ENCODE measurements at places on chromosomes 2 and 18.

DNA sequence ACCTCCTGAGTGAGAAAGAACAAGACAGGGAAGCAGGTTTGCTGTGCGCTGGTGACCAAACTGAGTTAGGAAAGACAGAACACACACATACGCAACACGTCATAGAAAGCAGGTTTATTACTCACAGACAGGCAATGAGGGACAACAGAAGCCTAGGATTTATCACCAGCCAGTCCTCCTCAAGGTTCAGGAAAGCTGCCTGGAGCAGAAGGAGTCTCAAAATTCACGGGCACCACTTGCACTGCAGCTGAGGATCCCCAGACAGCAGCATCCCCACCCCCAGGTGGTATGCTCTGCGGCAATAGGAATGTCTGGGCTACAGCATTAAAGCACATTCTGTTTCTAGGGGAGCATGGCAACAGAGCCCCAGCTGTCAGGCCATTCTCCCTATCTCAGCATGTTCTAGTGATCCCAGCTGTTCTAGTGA, 284.4 kb upstream of the RGPD4 start:
- no peak for DNase-seq

DNA sequence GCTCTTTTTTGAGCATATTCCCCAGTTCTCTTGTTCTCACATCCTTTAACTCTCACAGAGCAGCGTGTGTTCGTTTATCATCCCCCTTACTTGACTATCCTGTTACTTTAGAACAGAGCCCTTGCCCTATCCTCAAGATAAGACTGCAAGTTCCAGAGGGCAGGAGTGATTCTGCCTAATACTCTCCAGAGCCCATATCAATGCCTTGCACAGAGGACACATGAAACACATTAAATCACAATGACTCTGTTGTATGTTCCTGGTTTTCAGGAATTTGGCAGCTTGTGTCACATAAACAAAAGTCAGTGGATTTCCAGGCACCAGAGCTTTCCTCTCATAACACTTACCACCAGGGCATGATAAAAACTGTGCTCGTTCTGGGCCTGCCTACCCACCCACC, 156.7 kb downstream of the RNF144A start:
- no peak for DNase-seq

DNA sequence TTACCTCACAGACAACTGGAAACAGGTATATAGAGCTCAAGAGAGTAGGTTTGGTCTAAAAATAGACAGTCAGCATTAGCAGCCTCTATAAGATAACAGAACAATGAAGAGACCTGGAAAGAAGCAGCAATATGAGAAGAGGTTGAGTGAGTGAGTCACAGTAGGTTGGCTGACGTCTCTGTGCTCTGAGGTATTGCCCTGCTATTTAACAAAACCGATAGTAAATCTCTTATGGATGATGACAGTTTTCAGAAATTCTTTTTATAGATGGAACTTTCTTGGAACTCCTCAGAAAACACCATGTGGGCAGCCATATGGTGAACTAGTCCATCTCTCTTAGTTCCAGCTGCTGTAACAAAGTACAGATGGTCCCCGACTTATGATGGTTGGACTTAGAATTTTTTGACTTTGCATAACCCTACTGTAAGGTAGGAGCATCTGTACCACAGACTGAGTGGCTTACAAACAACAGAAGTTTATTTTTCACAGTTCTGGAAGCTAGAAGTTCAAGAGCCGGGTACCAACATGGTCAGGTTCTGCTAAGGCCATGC, 123.5 kb downstream of the MBD2 start:
- no peak for DNase-seq

DNA sequence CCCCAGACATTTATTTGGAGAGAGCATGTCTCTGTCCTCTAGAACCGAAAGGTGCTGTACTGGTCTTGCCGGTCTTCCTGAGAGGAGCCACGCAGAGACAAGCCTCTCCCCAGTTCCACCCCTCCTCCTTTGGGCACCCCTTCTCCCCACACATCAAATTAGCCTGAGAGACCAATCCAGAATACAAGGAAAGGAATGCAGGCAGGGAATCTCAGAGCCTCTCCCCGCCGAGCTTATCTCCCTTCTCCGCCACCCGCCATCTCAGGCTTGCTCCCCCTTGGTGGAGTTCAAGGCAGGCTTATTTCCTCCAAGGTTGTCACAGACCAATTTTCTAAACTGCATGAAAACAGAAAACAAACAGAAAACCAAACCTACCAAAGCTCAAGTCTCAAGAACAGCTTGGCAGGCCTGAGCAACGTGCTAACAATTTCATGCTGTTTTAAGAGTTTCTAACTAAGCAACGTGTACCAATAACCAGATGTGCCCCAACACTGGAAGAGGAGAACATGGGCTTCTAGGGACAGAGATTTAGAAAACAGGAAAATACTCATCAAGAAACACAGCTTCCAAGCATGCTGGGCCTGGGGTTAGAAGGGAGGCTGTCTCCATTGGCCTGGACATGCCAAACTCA, 124.5 kb upstream of the PKDCC start:
- no peak for DNase-seq

DNA sequence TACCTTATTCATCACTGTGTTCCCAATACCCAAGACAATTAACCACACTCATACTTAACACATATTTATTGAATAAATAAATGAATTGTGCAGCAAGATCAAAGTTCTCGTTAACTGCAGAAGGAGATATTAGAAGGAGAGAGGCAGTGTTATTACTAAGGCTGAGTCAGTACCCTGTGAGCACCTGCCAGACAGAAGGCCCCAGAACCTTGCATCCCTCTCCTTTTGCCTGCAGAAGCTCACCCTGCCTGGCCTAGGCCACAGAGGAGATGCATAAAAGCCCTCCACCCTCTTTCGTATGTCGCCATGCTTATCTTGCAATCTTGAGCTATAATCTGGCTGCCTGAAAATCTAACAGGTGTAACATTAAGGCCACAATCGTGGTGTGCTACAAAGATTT, 20.5 kb upstream of the RNF149 start:
- DNase-seq = no peak

- no peak for DNase-seq
These were observed 31.7 kb downstream of the LRP2 start for GRCh38 chr2:169330555-169331198.

- DNase-seq = no peak
These were observed 6.2 kb downstream of the PAIP2B start for GRCh38 chr2:71220743-71221142.

DNA sequence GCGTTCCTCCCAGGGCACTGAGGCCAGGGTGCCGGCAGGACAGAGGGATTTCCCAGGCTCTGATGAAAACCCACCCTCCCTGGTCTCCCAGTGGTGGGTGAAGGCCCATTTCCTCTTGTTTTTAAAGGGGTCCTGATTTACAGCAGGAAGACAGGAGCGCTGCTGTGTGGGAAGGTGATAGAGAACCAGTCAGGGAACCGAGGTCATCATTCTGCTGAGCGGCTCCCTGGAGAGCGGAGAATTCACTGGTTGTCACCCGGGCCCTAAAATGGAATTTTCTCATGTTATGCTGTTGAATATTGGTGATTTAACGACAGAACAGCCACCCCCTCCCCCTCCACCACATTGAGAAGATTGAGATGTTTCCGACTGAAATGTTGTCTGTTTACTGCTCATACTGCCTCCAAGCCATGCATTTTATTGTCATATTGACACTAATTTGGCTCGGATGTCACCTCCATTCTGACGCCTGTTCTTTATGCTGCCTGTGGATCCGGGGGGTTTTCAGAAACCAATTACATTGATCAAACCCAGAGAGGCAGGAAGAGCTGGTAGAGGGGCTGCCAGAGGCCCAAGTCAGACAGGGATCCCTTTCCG, 225.2 kb downstream of the GLI2 start:
- no peak for DNase-seq

DNA sequence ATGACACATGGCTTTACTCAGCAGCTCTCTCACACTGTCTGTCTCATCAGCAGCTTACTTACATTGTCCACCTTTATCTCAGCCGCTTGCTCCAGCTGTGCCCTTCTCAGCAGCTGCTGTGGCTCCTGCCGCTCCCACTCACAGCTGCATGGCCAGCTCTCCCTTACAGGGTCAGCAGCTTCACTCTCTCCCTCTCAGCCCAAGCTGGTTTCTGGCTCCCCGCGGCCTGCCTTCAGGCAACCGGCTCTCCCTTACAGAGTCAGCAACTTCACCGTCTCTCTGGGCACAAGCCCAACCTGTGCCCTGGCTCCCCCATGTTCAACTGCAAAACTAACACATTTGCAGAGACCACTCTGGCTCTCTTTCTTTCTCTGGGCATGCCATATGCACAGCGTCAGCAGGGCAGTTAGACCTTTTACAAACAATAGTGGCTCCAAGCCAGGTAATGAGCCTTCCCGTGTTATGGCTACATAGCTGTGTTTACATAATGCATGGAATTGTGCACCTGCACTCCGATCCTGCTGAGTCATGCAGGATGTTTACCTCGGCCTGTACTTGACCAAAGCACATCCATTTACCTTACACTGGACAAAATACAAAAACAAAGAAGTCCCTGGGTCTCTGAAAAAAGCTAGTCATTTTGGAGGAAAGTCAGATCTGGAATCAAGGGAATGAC, 167.3 kb downstream of the DOK6 start:
- DNase-seq = no peak

GRCh38 chr2:30706534-30707303, 100.5 kb downstream of the CAPN13 start:
- DNase-seq = peak; percentile 81

- DNase-seq = no peak
These were observed 101.6 kb downstream of the AP1S3 start for GRCh38 chr2:223735659-223736244.

DNA sequence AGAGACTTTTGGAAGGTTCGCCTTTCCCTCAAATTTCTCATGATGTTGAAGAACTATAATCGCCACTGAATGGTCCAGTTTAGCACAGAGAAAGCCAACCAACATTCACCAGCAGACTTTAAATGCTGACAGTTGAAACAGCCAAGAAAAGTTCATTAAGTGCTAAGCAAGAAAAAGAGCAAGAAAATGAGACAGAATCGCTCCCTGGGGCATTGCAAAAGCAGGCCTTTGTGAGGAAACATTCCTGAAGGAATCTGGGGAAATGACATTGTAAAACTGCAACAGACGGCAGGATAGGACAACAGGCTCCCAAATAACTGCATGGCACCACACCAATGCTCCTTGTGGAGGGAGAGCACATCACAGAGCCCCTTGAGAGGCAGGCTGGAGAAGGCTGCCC, 269.3 kb upstream of the ID2 start:
- DNase-seq = no peak

- DNase-seq = no peak
These were observed 466.7 kb upstream of the FSHR start for GRCh38 chr2:49621016-49621415.

- DNase-seq = no peak
These were observed 1.1 kb upstream of the DPP4 start for GRCh38 chr2:162074928-162075688.

DNA sequence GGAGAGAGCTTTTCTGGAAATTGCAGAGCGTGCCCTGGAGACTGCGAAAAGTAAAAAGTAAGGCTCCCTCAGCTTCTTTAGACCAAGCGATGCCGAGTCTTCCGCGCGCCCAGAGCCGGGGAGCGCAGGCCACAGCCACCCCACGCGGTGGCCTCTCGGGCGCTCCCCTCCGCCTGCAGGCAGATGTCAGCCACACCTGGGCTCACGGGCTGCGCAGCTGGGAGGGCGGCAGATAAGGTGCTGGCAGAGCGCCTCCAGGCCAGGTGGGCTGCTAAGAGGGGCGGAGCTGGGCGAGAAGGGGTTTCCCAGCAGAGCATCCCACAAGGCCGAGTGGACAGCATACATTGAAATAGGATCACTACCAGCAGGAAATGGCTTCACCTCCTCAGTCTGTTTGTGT, 81.7 kb downstream of the ARHGEF4 start:
- no peak for DNase-seq

DNA sequence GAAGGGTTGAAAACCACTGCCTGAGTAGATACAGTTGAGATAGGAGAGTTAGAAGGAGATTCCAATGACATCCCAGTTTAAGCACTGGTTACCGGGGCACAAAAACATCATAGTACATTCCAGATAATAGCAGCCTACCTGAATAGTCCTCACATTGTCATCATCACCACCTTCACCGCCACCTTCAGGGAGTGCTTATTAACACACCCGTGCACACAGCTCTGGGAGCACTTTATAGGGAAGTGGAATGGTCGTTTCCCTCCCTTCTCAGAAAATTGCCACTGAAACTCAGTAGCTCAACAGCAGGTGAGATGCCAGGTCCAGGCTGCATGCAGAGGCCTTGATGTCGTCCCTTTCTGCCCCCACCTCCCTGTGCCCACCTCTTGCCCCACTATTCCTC, 8.2 kb downstream of the SERPINB7 start:
- DNase-seq = no peak

GRCh38 chr18:36568487-36568886, 260.3 kb downstream of the TPGS2 start:
- no peak for DNase-seq

GRCh38 chr2:66532972-66533868, 98.3 kb downstream of the MEIS1 start:
- no peak for DNase-seq

- DNase-seq = no peak
These were observed 608.1 kb upstream of the REG3G start for GRCh38 chr2:78417355-78417754.

DNA sequence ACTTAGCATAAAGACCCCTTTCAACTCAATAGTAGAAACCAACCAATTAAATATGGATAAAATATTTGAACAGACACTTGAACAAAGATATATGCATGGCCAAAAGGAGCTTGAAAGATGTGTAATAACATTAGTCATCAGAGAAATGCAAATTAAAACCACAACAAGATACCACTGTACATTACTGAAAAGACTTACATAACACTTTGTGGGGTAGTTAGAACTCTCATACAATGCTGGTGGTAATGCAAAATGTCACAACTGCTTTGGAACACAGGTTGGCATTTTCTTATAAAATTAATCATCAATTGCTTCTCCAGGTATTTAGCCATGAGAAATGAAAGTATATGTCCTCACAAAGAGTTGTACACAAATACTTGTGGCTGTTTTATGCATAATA, 60.7 kb downstream of the TTC27 start:
- no peak for DNase-seq

GRCh38 chr18:77210249-77210648, 39.4 kb upstream of the GALR1 start:
- DNase-seq = no peak

DNA sequence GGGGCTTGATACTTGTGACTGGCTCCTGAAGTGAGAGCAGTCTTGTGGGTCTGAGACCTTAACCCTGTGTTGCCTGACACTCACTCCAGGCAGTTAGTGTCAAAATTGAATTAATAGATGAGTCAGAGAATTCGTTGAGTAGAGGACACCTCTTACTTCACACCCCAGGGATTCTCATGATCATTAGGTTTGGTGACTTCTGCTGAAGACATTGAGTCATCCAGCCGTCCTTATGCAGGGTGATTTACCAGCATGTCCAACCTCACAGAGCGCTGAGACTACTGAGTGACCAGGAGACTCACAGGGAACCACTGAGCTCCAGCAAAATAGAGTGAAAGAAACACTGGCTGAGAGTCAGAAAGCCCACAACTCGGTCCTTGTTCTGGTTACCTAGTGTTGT, 36.0 kb upstream of the EVA1A start:
- DNase-seq = no peak

DNA sequence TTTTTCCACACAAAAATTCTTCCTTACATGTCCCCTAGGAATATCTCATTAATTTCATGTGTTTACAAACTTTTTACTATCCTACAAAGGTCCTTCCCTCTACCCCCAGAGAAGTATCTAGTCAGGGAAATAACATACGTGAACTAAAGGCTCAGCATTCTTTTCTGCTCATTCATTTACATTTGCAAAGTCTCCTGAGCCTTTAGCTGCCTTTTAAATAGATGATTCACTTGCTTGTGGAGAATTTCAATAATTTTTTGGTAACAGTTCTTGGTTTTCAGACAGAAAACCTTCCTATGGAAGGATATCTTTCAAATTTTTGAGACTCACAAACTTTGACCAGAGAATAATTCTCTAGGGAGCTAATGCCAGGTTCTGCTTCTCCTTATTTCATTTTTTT, 81.5 kb upstream of the RMDN2 start:
- DNase-seq = no peak

All from stimulated activated CD4-positive, alpha-beta T cell treated with anti-CD3 and anti-CD28 coated beads, Interleukin-4, amount 100 ng/mL, for 1 hour (primary cell).